T-cell (primary cell): ENCODE measurements at places on chromosomes 5 and 9. TPM values are rescaled to one million over a fixed set of nuclear protein-coding genes. Genes with fewer than 3 reads are reported as not detected.

STPG3 gene
- 0.54 TPM for total RNA-seq

- no peak for DNase-seq
- H3K4me1 ChIP-seq, result no peaks in the 10 kb centered on the region
- H3K4me3 ChIP-seq, result no peak overlapping the region
These were observed 125.3 kb upstream of the MARCHF11 start for GRCh38 chr5:16304846-16305245.

GRCh38 chr5:111973961-111974360 is 217.0 kb upstream of the NREP start:
- no peak for DNase-seq
- no peaks in the 10 kb centered on the region for H3K36me3 ChIP-seq
- H3K4me1 ChIP-seq, result no peaks in the 10 kb centered on the region
- no peaks in the 10 kb centered on the region for H3K27me3 ChIP-seq
- H3K4me3 ChIP-seq, result no peak overlapping the region

GRCh38 chr5:20020247-20020646 is 32.2 kb upstream of the CDH18 start:
- no peak overlapping the region for H3K27ac ChIP-seq
- no peaks in the 10 kb centered on the region for H3K36me3 ChIP-seq
- no peaks in the 10 kb centered on the region for H3K4me1 ChIP-seq
- no peaks in the 10 kb centered on the region for H3K27me3 ChIP-seq
- no peak for DNase-seq

- no peaks in the 10 kb centered on the region for H3K27me3 ChIP-seq
- H3K4me1 ChIP-seq, result peaks cover 58% of the 10 kb centered on the region
- no peak overlapping the region for H3K27ac ChIP-seq
These were observed 1.3 kb upstream of the IL3 start for GRCh38 chr5:132059043-132059695.

- no peak overlapping the region for H3K27ac ChIP-seq
- H3K4me1 ChIP-seq, result no peaks in the 10 kb centered on the region
- H3K27me3 ChIP-seq, result peaks cover 13% of the 10 kb centered on the region
- H3K36me3 ChIP-seq, result no peaks in the 10 kb centered on the region
- no peak overlapping the region for H3K4me3 ChIP-seq
- no peak for DNase-seq
These were observed 4.2 kb upstream of the ZNF366 start for GRCh38 chr5:72511366-72511765.

- DNase-seq, result no peak
- H3K4me1 ChIP-seq, result no peaks in the 10 kb centered on the region
- H3K27me3 ChIP-seq, result no peaks in the 10 kb centered on the region
- no peak overlapping the region for H3K4me3 ChIP-seq
These were observed 66.6 kb upstream of the SMARCA2 start for GRCh38 chr9:1948541-1948940.

GRCh38 chr9:127885508-127886281 is 8.2 kb upstream of the AK1 start:
- H3K27me3 ChIP-seq, result no peaks in the 10 kb centered on the region
- peaks cover 42% of the 10 kb centered on the region for H3K36me3 ChIP-seq
- no peaks in the 10 kb centered on the region for H3K4me1 ChIP-seq
- DNase-seq, result no peak

- no peak overlapping the region for H3K4me3 ChIP-seq
- H3K36me3 ChIP-seq, result no peaks in the 10 kb centered on the region
- no peaks in the 10 kb centered on the region for H3K4me1 ChIP-seq
- no peak overlapping the region for H3K27ac ChIP-seq
- no peak for DNase-seq
These were observed 48.2 kb downstream of the XRCC4 start for GRCh38 chr5:83125560-83125959.

DNA sequence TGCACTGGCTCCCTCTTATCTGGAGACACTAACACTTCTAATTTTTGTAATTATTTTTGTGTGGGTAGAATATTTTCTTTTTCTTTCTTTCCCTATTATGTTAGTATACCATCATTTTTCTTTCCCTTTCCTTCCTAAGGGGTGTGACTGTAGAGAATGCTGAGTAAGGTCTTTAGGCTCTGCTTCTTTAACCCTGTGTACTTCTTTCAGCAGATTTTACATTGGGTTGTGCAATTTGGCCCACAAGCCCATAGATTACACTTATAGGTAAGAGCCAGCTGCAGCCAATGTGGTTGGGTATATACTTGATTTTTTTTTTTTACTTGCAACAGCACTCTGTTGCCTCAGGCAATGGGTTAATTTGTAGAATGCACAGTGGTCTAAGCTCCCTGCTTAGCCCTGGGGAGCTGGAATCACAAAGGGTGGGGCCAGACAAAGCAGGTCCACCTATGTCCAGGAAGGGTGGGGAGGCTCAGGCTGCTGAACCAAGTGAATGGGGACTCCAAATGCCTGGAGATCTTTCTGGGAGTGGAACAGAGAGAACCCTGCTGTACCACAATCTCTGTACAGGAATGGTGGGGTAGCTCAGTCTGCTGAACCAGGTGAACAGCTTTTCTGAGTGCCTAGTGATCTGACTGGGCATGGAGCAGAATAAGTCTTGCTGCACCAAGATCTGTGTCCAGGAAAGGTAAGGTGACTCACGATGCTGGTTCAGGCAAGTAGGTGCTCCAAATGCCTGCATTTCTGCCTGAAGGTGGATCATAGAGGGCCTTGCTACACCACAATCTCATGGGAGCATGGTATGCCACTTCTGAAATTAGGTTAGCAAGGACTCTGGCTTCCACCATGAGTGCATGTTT is 64.9 kb downstream of the SLC25A46 start:
- DNase-seq, result no peak
- no peaks in the 10 kb centered on the region for H3K36me3 ChIP-seq
- no peak overlapping the region for H3K27ac ChIP-seq
- H3K27me3 ChIP-seq, result no peaks in the 10 kb centered on the region
- no peaks in the 10 kb centered on the region for H3K4me1 ChIP-seq
